ENCODE measurements at places on chromosomes 4 and X.

DNA sequence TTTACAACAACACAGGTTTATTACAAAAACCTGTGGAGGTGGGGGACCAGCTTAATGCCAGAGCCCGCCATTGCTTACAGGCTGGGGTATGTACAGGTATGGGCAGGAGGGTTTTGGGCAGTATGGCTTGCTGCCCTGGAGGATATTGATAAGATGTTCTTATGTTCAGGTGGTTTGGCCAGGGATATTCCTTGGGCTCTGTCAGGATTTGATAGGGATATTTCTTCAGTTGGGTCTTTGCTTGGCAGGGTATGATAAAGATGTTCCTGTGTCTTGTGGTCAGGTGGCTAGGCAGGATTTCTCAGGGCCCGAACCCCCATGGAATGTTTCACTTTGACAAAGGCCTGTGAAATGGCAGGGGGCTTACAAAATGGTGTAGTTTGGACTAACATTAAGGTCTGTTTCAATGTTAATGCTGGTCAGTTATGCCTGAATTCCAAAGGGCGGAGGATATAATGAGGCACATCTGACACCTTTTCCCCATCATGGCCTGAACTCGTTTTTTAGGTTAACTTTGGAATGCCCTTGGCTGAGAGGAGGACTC lies 3.1 kb downstream of the MGST2 start:
- no peak for DNase-seq

GRCh38 chr4:48470570-48470969 lies 12.6 kb upstream of the SLC10A4 start:
- DNase-seq = no peak

- no peak for DNase-seq
Observed at GRCh38 chr4:105075045-105075444, 71.6 kb upstream of the TET2 start.

- no peak for DNase-seq
Observed at GRCh38 chr4:141158219-141158618, 24.9 kb upstream of the RNF150 start.

DNA sequence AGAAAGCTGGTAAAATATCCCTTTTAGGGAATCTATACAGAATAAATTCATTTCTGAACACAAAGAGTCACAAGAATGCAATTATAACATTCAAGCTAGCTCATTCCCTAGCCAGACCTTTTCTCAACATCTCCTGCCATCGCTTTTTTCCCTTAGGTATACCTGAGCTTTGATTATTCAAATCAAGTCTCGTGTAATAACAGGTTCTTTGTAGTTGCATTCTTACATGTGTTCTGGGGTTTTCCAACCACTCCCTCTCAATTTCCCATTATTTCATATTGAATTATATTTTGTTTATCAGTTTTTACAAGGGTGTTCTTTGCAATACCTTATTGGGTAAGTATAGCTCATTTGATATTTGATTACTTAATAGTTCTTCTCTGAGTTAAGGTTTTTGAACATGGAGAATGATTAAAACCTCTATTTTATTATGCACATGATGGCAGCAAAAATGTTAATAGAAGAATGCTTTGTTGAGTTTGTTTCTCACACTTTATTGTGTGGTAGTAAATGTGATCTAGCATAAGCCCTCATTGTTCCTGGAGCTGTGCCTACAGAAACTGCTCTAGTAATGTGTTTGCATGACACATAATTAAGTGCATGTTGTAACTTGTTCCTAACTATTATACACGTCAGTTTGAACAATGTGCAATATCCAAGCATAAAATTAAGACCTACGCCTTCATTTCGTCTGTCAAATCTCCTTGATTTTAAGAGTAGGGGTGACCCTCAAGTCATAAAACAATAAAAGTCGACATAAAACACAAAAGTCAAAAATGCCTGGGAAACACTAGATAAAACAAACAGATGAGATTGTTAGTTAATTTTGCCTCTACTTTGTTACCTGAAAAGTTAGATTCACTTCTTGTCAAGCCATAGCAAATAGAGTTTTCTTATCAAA lies 124.0 kb upstream of the POF1B start:
- no peak for DNase-seq

- no peak for DNase-seq
Observed at GRCh38 chr4:152678841-152679240, 956 bp downstream of the TMEM154 start.

DNA sequence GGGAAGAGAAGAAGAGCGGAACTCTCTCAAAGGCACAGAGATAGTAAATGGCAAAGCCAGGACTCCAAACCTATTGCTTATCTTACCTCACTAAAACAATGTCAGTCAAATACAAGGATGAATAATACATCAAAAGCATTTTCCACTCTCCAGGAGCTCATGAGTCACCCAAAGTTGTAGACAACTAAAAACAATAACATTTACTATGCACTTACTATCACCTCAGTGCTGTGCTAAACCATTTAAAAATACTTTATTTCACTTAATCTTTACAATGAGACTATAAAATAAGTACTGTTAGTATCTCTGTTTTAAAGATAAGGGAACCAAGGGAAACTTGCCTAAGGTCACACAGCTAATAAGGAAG lies 163.2 kb upstream of the SPANXC start:
- no peak for DNase-seq

DNA sequence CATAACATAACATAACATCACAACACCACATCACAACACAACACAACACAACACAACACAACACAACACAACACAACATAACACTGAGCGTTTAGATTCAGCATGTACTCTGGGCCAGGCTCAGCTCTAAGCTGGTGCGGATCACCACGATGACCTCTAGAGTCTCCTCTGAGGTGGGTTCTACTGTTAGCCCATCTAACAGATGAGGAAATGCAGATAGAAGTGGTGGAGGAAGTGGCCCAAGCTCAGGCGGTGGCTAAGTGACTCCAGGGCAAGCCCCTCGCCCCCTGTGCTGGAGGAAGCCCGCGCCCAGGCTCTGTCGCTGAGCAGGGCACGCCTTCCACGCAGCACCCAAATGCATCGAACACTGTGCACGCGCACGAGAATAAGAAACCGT lies 45.3 kb upstream of the CDKN2AIP start:
- DNase-seq = no peak

- no peak for DNase-seq
Observed at GRCh38 chrX:139286342-139286741, 244.2 kb upstream of the F9 start.

DNA sequence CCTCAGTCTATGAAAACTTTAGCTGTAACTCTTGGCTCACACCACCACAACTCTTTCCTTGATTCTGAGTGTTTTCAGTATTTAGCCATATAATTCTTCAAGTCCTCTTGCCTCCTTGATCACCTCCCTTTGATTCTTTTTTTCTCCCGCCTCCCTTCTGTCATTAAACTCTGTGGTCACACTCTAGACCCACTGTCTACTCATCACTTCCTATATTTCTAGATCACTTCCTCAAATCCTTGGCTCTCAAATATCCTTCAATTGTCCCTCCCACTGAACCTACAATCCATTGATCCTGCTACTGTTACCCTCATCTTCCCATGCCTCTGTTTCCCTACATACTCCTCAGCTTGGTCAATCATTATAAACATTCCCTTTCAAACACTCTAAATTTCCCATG lies 12.4 kb upstream of the CXXC4 start:
- DNase-seq = no peak

DNA sequence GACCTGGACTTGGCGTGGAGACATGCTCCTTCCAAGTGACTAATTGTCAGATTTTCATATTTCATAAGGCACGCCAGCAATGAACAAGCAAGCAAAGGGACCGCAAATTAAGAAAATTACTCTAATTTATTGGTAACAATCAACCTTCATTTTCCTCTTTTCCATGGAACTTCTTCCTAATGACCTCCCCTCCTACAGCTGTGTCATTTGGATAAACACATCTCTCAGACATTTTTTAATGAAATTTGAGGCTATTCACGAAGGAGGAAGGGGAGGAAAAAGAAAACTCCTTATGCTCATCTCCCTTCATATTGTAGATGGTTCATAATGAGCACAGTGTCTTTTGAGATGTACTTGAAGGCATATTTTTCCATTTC lies 38.6 kb upstream of the TLR3 start:
- no peak for DNase-seq

DNA sequence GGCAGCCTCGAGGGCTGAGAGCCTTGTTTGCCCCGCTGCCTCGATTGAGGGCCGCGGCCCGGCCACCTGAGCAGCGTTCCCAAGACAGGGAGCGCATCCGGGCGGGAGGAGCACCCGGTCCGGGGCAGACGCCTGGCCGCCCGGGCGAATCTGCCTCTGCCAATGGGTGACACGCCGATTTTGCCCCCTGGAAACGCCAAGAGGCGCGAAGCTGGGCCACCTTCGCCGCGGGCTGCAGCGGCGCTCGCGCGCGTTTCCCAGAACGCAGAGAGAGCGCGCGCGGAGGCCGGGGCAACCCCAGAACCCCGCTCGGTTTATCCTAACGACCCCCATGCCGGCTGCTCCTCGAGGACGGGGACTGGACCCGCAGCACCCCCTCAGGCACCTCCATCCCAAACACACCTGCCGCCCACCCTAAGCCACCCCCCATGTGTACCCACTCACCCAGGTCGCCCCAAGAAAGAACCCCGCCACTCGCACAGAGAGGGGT lies 575 bp downstream of the MAP7D2 start:
- no peak for DNase-seq

- DNase-seq = no peak
Observed at GRCh38 chr4:118968005-118968404, 79.4 kb downstream of the SYNPO2 start.

DNA sequence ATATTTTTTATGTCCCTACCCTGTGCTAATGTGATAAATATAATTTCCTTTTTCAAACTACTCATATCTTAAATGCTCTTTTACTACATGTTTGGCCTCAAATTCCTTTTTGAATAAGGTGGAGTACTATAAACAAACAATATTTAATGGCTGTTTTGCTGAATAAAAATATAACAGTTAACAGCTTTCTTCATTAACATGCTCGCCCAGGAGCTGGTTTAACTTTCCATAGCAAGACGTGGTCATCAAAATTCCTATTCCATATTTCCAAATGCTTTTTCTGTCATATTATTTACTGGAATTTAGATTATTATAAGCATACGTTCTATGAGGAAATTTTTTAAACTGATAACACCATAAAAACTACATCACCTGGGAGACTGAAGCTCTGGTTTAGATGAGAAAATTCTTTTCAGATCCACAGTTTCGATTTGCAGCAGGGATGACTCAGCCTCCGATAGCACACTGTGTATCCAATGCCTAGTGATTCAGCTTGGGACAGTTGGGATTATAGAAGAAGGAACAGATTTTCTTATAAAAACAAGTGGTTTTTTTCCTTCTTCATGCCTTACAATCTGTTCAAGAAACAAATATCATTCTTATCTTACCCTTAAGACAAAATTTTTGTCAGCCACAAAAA lies 129.1 kb downstream of the FBXO8 start:
- DNase-seq = no peak

- no peak for DNase-seq
Observed at GRCh38 chr4:110196206-110196870, 2.1 kb downstream of the ELOVL6 start.

GRCh38 chr4:2008671-2008920 lies 178 bp downstream of the NELFA start:
- DNase-seq = no peak

DNA sequence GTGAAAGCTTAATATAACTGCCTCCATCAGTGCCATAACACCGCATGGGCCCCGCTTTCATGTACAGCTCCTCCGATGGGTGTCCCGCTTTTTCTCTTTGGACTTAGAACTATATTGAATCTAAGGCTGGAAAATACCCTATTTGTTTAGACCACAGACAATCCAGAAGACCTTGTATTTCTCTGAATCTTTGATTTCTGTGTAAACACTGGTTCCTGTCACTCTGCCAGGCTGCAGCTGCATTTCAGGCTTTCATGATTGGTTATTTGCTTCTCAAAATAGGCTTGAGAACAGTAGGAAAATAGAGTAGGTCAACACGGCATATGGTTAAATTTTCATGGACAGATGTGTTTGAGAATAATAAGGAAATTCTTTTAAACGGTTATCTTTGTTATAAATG lies 80.0 kb downstream of the NWD2 start:
- no peak for DNase-seq

DNA sequence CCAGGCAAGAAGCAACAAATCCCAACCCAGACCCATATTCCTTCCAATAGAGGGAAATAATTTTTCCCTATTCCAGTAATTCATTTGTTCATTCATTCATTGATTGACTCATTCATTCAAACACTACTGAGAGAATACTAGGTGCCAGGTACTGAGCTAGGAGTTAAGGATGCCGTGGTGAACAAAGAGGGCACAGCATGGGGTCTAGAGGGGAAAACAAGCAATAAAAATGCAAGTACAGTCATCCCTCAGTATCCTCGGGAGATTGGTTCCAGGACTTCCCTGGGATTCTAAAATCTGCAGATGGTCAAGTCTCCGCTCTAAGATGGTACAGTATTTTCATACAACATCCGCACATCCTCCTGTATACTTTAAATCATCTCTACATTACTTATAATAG lies 18.7 kb downstream of the RASGEF1B start:
- DNase-seq = no peak

- DNase-seq = no peak
Observed at GRCh38 chr4:37685823-37686372, 278 bp downstream of the RELL1 start.

DNA sequence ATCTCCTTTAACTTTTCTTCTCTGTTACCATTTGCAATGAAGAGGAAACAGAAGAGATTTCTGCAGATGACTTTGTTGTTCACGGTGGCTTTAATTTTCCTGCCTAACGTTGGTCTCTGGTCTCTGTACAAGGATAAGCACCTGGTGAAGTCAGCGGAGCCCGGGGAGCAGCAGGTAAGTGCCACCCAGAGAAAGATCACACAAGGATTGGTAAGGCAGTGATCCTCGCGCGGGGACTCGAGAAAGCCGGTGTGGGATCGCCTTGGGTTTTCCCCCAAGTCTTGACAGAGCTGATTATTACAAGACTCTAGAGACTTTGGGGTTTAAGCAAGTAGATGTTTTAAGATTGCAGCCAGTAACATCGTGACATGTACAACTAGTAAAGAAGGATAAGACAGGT lies 1.3 kb downstream of the GALNTL6 start:
- DNase-seq = no peak

GRCh38 chrX:132443196-132444135 lies 45.4 kb downstream of the MBNL3 start:
- no peak for DNase-seq

DNA sequence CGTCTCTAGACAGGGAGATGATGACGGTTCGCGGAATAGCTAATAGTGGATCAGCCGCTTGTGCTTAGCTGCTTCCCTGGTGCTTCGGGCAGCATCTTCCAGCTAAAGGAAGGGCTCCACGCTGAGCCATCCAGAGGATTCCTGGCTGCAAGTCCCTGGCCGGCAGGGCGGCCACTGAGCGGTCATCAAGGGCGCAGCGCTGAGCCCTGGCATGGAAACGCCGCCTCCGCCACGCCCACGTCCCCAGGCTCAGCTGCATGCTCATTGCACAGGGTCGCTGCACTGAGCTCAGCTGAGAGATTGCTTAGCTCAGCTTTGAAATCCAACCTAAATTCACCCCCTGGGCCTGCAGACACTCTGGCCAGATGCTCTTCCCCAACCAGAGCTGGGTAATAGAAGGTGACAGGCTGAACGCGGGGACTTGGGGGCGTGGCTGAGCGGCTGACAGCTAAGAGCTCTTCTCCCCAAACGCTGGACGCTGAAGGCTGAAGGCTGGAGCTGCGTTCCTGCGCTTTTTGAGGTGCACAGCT lies 118.2 kb upstream of the KIT start:
- no peak for DNase-seq
